SJSA1 (cell line): ENCODE measurements at places on chromosomes 1 and 21.
A peak's percentile ranks its signal among the peaks of the same experiment; 100 is the strongest.

GRCh38 chr1:111848852-111849545, 93.3 kb downstream of the DDX20 start:
- DNase-seq = no peak

DNA sequence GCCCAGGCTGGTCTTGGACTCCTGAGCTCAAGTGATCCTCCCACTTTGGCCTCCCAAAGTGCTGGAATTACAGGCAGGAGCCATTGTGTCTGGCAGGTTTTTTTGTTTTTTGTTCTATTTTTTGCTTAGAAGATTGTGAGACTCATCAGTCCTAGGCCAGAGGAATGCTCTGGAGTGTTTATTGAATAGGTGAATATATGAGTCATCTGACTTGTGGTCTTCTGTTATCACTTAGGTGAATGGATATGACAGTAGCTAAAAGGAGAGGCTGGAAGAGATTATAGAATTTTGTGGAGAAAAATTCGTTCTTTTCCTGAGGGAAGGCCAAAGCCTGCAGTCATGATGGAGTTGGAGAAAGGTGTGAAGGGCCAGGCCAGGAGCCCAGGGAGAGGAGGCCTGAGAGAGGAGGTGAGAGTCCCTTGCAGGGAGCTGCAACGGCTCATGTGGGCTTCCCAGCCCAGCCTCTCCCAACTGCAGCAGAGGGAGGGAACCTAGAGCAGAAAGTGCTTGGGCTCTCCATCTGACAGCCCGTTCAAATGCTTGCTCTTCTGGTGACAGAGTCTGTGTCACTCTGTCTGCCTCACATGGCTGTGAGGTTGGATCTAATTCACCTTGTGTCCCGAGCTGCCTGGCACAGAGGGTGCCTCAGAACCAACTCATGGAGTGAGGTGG, 31.6 kb upstream of the ACOT11 start:
- DNase-seq = no peak

GRCh38 chr1:180616439-180616838, 15.4 kb upstream of the XPR1 start:
- no peak for DNase-seq

DNA sequence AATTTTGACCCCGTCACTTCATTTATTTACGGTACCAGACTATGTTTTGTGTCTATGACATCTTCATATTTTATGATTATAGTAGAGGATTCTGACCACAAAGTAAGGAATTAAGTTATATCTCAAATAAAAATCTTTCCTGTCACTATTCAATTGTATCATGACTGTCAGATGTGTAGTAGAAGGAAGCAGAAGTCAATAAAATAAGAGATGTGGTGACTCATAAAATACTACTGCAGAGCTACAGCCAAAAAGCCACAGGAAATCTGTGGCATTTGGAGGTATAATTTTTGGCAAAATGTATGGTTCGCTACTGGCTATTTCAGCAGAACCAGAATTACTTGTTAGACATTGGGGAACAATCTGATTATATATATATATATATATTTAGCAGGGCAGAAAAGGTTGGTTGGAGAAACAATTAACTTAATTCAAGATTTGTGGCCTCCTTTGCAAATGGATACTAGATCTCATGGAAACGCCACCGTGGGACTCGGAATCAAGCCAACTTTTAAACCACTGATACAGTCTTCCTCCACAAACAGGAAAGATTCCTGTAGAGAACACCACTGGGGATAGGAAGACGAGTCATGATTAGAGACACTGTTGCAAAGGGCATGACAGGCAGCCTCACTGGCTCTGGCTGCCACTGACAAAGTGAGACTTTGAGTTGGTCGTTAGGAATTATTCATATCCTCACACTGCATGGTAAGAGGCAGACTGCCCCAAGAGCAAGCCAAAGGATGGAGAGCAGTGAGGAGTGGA, 5.1 kb downstream of the FCRL2 start:
- no peak for DNase-seq

GRCh38 chr21:17981060-17981740, 162.0 kb upstream of the C21orf91 start:
- no peak for DNase-seq

DNA sequence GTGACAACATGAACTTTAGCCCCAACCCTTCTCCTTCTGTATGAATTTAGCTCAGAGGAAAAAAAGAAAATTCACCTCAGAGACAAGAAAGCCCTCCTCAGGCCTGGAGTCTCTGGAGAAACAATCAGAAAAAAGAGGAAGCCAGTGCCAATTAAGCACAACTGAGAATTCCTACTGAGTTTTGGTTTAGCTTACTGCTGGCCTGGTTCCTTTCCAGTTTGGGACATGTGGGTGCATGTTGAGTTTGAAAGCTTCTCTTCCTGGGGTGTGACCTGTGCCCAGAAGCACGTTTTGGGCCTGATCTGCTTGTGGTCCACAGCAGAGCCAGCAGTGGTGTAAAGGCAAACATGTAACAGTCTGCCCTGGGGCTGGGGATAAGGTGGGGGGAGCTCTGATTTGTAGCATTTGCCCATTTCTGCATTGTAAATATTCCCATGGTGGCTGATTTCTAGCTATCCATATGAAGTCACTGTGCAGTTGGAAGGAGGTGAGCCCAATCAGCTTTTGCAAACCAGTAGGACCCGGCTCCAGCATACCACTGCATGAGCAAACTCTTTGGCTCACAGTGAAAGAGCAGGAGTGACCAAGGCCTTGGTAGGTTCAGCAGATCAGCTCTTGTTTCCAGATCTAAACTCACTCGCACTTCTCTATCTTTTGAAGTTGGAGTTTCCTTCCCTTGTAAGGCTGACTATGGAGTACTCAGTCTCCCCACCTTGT, 4.7 kb upstream of the THEM5 start:
- DNase-seq = no peak

DNA sequence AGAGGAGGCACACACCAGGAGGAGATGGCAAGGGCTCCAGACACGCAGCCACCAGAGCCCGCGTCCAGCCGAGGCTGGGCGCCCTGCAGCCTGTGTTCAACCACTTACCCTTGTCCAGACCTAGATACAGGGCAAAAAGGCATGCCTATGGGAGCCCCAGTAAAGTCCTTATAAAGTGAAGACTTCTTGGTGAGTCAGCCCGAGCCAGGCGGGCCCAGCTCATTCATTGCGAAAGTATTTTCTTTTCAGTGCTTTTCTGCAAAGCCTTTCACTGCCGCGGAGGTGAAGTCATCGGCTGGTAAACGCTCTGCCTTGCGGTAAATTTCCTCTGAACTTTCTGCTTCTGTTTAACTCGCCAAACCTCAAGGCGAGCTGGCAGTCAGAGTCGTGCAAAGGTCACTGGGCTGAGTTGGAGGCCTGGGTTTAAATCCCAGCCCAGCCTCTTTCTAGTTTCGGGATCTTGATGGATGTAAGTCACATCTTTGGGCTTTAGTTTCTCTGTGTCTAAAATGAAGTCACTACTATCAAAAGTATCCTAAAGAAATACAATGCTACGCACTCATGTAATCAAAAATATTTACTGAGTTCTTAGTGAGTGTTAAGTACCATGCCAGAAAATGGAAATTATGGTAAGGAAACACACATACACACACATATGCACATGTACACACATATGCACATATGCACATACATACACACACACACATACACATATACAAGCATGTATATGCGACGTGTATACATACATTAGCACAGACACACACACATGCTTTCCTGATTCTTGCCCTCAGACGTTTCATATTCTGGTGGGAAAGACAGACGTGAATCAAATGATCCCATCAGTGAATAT, 54.7 kb upstream of the IFFO2 start:
- DNase-seq = peak; percentile 96

- DNase-seq = no peak
Measured at GRCh38 chr1:3594706-3595377, 16.5 kb downstream of the MEGF6 start.

- DNase-seq = no peak
Measured at GRCh38 chr1:8589571-8589970, 227.9 kb downstream of the RERE start.

GRCh38 chr1:66366634-66367033, 167.3 kb upstream of the SGIP1 start:
- DNase-seq = no peak

- no peak for DNase-seq
Measured at GRCh38 chr1:235888119-235888643, 21.5 kb upstream of the LYST start.

GRCh38 chr21:26422138-26422537, 150.9 kb downstream of the CYYR1 start:
- no peak for DNase-seq

- no peak for DNase-seq
Measured at GRCh38 chr1:43235451-43236121, 34.2 kb upstream of the TMEM125 start.

DNA sequence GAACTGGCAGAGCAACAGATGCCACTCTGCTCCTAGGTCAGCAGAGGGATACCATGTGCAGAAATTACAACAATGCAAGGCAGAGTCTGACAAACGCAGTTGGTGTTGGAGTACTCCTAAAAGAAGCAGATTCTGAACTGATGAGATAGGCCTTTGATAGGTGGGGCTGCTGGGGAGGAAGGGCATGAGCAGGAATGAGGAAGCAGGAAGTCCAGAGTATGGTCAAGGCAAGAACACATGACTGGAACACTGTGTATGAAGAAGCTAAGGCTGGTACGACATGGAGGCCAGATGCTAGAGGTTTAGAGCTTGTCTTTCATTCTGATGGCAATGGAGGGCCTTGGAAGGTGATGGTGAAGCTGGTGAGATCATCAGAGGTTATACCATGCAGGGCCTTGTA, 11.5 kb upstream of the THRAP3 start:
- DNase-seq = no peak

- peak; percentile 78 for DNase-seq
Measured at GRCh38 chr1:36156329-36157114, 562 bp downstream of the MAP7D1 start.

DNA sequence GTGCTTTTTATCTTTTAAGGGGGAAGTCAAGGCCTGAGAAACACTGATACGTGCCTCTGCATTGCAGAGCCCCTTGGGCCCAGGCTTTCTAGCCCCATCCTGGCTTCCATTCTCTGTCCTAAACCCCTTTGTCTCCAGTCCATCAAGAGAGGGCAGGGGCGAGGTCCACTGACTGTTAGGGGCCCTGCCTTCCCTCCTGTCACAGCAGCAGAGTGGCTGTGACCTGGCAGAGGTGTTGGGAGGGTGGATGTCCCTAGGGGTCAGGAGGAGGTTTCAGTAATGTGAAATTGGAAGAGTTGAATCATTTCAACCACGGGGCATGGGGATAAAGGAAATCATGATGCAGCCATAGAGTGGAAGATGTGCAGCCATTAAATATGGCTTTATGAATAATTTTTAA, 24.0 kb downstream of the SOX13 start:
- DNase-seq = no peak

GRCh38 chr1:228770779-228771223, 35.5 kb downstream of the RHOU start:
- DNase-seq = no peak

DNA sequence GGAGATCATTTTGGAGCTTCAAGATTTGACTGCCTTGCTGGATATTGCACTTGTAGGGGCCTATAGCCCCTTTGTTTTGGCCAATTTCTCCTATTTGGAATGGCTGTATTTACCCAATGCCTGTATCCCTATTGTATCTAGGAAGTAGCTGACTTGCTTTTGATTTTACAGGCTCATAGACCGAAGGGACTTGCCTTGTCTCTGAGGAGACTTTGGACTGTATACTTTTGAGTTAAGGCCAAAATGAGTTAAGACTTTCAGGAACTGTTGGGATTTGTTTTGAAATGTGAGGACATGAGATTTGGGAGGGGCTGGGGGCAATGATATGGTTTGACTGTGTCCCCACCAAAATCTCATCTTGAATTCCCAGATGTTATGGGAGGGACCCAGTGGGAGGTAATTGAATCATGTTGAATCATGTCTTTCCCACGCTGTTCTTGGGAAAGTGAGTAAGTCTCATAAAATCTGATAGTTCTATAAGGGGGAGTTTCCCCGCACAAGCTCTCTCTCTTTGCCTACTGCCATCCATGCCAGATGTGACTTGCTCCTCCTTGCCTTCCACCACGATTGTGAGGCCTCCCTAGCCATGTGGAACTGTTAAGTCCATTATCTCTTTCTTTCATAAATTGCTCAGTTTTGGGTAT, 276.1 kb downstream of the LMX1A start:
- no peak for DNase-seq

- no peak for DNase-seq
Measured at GRCh38 chr1:202072211-202072765, 50.4 kb upstream of the GPR37L1 start.

GRCh38 chr1:74790453-74790852, 57.5 kb downstream of the TYW3 start:
- no peak for DNase-seq

- peak; percentile 22 for DNase-seq
Measured at GRCh38 chr1:29761159-29761928, 525.0 kb downstream of the PTPRU start.

DNA sequence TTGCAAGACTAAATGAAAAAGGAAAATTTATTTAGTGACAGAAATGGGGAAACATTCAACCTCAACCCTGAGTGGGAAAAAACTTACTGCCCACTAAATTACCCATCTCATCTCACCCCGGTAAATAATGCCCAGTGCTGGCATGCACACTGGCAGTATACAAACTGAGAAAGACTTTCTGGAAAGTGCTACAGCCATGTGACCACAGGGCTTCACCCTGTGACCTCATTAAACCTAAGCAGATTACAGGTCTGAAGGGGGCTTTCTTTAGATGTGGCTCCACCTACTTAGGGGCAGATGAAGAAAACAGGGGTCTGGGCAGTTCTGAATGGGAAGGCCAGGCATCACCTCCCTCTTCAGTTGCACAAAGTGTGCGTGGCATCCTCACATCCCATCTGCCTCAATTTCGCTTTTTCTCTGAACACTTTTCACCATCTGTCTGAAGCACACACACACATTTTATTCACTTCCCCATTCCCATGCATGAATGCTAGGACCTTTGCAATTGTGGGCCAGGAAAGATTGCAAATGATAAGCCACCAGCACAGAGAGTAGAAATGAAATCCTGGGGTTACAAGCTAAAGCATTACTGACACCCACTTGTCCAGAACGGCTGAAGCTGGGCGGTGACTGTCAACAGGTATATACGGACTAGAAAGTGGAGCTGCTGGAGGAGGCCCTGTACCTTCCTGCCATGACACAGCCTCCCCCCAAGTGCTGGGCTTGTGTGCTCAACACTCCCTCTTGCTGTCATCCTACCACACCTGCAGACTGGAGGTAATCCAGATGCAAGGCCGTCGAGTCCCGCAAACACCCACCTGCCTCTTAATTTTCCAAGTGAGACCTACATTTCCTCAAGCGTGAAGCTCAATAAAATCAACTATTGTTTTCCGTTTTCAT, 2.7 kb downstream of the NADK start:
- DNase-seq = no peak

DNA sequence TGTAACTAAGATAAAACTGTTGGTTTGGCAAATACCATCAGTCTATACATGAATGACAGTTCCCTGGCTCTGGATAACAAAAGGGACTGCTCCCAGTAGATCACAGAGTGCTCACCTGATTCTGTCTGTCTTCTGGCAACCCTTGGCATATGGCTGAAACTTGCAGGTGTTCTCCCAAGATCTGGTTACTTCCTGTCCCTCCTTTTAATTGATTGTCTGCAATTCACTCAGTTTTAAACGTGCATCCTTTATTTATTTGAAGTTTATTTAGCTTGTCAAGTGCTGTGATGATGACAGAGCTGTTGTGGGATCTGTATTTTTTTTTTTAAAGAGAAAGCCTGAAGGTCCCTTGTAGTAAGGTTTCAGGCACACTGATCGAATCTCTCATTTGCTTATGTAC, 3.4 kb downstream of the KCNA3 start:
- DNase-seq = no peak

- DNase-seq = peak; percentile 48
Measured at GRCh38 chr1:6052543-6053205, 7.0 kb downstream of the KCNAB2 start.

- DNase-seq = no peak
Measured at GRCh38 chr21:37717534-37717933, 198.7 kb downstream of the KCNJ6 start.
